ENCODE measurements at places on chromosomes 4 and X. TPM values are rescaled to one million over a fixed set of nuclear protein-coding genes. Genes with fewer than 3 reads are reported as not detected.

- DNase-seq, result no peak
Measured at GRCh38 chrX:107677909-107678308, 49.6 kb downstream of the PRPS1 start.

GRCh38 chr4:122297694-122298093 is 81.1 kb upstream of the ADAD1 start:
- no peak for DNase-seq

- no peak for DNase-seq
Measured at GRCh38 chr4:72205831-72206230, 174.0 kb downstream of the NPFFR2 start.

DNA sequence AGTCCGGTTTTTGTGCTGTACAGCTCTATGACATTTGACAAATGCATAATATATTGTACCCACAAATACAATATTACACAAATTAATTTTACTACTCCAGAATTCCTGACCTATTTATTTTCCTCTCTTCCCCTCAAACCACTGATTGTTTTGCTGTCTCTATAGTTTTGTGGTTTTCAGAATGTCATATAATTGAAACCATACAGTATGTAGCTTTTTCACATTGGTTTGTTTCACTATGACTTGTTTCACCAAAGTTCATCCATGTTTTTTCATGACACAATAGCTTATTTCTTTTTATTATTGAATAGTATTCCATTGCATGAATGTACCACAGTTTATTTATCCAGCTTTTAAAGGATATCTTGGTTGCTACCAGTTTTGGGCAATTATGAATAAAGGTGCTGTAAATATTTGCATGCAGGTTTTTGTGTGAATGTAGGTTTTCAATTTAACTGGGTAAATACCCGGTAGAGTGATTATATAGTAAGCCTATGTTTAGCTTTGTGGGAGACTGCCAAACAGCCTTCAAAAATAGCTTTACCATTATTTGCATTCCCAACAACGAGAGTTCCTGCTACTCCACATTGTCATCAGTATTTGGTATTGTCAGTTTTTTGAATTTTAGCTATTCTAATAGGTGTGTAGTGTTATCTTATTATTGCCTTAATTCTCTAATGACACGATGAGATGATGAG is 25.9 kb downstream of the RNF175 start:
- no peak for DNase-seq

GRCh38 chr4:1479454-1479853 is 73.2 kb upstream of the NKX1-1 start:
- no peak for DNase-seq

DNA sequence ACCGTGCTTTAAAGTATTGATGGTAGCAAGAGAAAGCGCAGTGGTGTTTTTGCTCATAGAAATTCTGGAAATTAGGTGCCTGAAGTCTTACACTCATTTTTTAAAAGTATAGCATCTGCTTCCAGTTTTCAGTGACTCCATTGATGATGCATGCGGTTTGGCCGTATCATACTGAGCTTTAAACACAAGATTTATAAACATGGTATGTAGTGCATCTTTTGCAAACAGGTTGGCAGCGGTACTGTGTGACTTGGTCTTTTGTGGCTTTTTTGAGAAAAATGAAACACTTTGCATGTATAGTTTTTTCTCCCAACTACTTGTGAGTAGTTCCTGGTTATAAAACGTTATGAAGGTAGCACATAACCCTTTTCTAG is 2.0 kb downstream of the DDX3X start:
- no peak for DNase-seq

GRCh38 chr4:184568770-184569169 is 80.5 kb downstream of the CASP3 start:
- no peak for DNase-seq

- DNase-seq, result no peak
Measured at GRCh38 chr4:100630341-100630740, 112.5 kb upstream of the EMCN start.

DNA sequence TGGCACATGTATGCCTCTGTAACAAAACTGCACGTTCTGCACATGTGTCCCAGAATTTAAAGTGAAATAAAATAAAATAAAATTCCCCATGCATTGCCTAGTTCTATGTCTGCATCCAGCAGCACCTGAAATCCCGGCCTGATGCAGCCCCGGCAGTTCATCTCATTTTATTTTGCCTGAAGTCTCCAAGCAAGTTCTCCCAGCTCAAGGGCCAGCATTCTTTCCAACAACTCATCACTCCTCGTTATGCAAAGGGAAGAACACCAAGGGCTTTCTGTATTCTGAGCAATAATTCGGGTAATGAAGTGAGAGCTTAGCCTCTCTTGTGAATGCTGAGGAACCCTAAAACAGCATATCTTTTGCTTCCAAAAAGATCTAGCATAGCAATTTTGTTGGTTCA is 2.7 kb downstream of the ENPP6 start:
- DNase-seq, result no peak

DNA sequence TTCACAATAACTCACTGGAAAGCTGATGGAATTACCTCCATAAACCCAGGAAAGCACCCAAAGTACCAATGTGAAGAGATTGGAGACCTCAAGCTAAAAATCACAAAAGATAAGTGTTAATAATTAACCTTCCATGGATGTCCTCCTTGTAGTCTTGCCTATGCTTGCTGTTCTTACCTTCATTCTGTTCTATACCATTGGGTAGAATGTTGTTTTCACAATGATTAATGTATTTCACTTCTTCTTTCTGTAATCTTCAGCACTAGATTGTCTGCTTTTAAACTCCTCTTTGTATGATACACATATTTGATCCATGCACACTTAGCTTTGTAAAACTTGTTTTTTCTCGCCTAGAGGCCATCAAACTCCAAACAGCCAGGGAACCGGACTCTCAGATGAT is 570.3 kb downstream of the RAPGEF2 start:
- DNase-seq, result no peak

Gene HPGD
- total RNA-seq, result 0.36 TPM

Gene RASSF6
- 0.11 TPM for total RNA-seq

Gene IGFBP7
- total RNA-seq, result 1.1 TPM

Gene TLL1
- not detected for total RNA-seq

All from HepG2 (cell line).